RKO (cell line): ENCODE measurements at places on chromosomes 7 and 10.

DNA sequence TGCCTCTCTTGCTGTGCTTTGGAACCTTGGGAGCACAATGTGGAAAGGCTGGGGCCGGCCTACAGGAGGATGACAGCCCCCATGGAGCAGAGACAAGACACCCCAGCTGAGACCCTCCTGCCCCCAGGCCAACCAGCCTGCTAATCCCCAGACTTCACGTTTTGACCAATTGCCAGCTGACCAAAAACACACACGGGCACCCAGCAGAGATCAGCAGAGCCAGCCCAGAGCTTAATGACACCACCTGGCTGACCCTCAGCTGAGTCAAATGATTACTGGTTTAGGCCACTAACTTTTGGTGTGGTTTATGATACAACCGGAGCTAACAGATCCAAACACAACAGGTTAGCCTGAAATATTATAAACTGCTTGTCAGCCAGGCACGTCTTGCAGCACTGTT, 111.2 kb upstream of the KIF5B start:
- DNase-seq = no peak

GRCh38 chr7:144391014-144391413, 12.5 kb downstream of the NOBOX start:
- no peak for DNase-seq

- no peak for DNase-seq
These were observed 45.7 kb downstream of the GRM3 start for GRCh38 chr7:86689363-86689762.

- peak; percentile 7 for DNase-seq
These were observed 301.3 kb upstream of the BMPER start for GRCh38 chr7:33604056-33604455.

GRCh38 chr10:60042262-60042661, 135.9 kb upstream of the CCDC6 start:
- DNase-seq = no peak
